ENCODE measurements at places on chromosomes 2 and 18. TPM values are rescaled to one million over a fixed set of nuclear protein-coding genes. Genes with fewer than 3 reads are reported as not detected.

PID1 gene
- 4.3 TPM for total RNA-seq

DNAJC5G gene
- 1.6 TPM for total RNA-seq

TLX2 gene
- not detected for total RNA-seq

COL4A3 gene
- total RNA-seq = 1.6 TPM

SATB2 gene
- total RNA-seq = 1.5 TPM

DNA sequence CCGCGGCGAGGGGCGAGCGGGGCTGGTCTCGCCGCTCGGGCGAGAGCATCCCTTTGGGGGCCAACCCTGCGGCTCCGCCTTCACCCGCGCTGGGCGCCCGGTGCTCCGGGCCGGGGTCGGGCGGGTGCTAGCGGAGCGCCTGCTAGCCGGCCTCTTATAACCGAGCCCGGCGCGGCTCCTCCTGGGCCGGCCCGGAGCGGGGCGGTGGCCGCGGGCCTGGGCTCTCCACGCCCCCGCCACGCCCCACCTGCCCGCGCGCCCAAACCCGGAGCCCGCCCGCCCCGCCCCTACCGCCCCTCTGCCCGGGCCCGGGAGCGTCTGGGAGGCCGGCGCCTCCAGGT is at the start of gene FOXI3:
Gene FOXI3, minus strand, starts transcription at position 129 of the 341 bp plus-strand sequence. CDS start 158 bp downstream, outside the sequence.
- no peak for DNase-seq

DNA sequence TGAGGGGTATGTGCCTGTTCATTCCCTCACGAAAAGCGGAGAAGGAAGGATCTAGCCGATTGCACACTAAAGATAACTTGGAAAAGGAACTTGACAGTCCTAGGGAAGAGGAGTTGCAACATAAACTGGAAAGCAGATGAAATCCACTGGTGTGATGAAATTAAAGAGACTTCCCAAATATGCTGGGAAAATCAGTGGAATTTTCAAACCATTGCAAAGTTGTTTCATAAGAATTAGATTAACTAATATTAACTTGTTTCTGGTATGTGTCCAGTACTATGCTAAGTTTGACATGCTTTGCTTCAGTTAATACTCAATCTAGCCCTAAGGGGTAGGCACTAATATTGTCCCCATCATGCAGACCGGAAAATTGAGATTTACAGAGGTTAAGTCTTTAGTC is 222.7 kb downstream of the IKZF2 start:
- no peak for DNase-seq

DNA sequence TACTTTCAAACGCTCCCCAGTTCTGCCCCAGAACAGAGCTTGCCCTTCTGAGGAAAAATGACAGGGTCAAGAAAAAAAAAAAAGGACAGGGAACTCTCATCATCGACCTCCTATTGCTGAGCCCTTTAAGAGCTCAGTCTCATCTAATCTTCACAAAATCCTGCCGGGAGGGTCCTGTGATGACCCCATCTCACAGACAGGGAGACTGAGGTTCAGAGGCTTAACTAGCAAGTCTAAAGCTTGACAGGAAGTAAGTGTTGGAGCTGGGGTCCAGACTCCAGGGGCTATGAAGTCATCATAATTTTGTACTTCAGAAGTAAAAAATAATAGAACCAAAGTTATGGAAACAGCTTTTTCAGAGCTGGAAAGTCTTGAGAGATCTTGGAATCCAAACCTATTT is 171.1 kb upstream of the MYCN start:
- DNase-seq = peak; percentile 31

- DNase-seq = no peak
Observed at GRCh38 chr18:49399003-49399402, 61.4 kb downstream of the DYM start.

GRCh38 chr2:148021059-148021861 is at the start of gene MBD5:
MBD5 (plus strand) TSS chr2:148021091.
- peak; percentile 80 for DNase-seq

DNA sequence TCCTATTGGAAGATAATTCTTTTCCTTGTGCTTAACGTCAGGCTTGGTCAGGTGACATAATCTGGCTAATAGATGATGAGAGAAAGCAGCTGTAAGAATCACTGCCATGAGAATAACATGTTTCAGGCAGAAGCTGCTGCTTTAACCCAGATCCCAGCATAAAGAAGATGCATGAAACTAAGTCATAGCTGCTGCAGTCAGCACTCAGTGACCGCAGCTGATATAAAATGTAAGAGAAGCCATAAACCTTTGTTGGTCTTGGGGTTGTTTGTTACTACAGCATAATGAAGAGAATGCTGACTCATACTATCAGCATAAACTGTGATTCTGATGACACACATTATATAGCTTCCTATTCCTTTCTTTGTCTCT is 274.3 kb upstream of the TRIB2 start:
- no peak for DNase-seq

Data from cardiac septum (tissue), 1 donor.